ENCODE measurements at places on chromosomes 4 and X.

- DNase-seq, result no peak
Observed at GRCh38 chrX:72121383-72121782, 10.3 kb downstream of the RTL5 start.

DNA sequence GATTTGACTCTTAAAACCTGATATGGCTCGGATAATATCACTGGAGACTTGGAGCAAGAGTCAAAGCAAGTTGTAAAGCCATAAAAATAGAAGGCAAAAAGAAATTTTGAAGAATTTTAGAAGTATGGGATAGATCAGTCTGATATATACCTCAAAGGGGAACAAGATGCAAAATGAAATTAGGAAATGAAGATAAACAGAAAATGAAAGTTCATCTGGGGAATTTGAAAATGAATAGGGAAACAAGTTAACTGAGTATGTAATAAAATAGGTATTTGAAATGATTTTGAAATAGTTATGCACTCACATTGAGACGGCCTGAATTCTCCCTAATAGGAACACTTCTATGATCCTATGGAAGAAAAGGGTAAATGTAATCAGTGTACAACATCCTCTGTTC is 5.7 kb downstream of the CYP2U1 start:
- no peak for DNase-seq

GRCh38 chrX:54449929-54450328 is 9.7 kb downstream of the TSR2 start:
- no peak for DNase-seq

- DNase-seq, result no peak
Observed at GRCh38 chrX:110157444-110157843, 154.5 kb downstream of the TMEM164 start.

DNA sequence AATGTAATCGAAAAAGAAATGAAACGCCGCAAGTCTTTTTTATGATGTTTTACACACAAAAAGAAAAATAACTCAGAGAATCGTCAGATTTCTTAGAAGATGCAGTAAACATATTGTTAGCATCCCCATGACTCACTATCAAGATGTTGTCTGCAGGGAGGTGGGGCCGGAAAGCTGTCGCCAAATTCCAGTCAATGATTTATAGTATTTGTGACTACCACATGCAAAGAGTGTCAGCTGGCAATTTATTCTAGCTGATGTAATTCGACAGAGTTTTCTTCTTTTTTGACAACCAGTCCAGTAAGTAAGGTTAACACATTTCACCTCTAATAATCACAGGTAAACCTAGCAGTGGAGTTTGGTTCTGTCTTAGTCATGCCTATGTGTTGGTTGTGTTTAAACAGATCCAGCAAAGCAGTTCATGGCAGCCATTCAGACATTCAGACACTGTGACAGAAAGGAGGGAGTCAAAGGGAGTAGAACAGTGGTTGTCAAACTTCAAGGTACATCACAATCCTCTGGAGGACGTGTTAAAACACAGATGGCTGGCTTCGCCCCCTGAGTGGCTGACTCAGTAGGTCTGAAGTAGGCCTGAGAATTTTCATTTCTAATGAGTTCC is 19.8 kb upstream of the PPP1R2C start:
- peak; percentile 3 for DNase-seq

DNA sequence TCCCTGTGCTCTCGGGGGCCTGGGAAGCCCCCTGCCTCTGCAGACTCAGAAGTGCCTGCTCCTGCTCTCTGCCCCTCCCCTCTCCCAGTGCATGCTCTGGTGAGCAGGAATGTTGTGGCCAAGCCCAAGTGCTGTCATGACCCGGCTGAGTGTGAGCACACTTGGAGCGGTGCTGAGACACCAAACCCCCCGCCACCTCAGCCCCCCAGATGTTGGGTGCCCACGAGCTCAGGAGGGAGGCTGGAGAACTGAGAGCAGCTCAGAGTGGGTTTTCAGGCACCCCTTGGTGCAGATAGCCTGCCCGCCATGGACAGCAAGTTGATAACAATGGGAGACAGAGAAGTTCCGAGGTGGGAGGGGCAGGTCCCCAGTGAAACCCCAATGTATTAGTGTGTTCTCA is 477.4 kb downstream of the ACTRT1 start:
- DNase-seq, result no peak

DNA sequence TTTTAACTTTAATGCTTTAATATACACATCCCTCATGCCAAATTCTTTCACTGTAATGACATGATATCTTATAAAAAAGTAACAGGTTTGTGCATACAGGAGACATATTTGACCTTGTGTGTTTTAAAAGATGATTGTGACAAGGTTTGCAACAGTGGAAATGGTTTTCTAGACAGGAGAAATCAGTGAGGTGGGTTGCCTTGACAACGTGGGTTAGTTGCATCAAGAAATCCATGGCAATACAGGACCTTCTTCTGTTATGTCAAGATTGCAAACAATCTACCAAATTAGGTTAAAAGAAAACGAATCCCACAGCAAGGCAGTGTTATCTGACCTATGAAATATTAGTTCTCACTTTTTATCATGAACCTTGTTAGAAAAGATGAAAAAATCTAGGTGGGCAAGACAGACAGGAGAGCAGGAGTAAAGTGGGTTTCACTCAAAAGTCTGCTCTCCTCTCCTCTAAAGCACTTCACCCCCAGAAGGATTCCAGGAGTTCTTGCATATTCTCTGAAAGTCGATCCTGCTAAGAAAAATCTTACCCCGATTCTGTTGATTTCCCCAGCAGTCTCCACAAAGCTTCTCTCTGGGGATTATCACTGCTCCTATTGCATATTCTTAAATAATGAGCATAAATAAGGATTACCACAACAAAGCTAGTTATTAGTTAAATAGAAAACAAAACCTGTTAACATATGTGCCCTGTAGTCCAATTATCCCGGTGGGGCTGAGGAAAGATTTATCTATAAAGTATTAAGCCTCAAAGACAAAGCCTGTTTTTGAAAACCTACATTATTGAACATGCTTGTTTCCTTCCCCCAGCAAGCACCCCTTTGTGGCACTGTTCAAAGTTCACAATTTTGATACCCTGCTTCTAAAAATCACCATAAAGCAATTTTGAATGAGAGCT is 71.0 kb downstream of the TMA16 start:
- no peak for DNase-seq

GRCh38 chr4:73575660-73576059 is 44.6 kb downstream of the RASSF6 start:
- DNase-seq, result no peak

DNA sequence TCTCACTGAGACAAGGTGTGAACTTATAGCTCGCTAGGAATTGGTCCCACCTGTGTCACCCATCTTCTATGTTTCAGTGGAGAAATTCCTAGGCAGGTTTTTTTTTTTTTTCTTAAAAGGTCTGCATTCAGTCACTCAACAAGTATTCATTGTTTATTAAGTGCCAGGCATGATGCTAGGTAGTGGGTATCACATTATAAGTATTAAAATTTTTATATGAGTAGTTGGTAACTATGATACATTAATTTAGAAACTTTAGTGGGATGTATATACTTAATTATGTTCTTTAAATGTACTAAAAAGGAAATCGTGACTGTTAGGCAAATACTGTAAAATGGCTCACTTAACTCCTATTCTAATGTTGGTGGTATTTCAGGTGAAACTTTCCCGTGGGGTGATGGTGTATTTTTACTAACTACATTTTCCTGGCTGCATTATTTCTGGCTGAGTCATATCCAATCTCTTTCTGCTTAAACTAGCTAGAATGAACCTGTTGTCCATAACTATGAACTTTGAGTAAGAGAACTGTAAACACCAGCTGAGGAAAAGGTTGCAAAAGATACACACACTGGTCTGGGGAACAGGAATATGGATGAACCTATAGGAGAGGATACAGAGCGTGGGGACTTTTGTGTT is 49.3 kb upstream of the MED14 start:
- no peak for DNase-seq

DNA sequence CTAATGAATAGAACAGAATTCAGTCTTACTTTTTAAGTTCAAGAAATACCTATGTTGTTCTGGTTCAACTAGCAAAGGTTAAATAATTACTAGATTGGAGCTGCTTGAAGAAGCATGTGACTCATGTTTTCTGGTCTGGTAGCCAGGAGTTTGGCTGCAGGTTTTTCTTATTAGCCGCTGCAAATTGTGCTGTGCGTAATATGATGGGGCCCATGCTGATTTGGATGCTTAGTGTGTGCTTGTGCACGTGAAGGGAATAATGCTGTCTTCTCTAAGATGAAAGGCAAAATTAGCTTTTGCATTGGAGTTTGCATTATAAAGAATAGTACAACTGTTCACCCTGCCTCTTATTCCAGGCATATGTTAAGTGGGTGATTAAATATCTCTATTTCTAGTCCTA is 219.6 kb downstream of the SNCA start:
- DNase-seq, result peak; percentile 42

DNA sequence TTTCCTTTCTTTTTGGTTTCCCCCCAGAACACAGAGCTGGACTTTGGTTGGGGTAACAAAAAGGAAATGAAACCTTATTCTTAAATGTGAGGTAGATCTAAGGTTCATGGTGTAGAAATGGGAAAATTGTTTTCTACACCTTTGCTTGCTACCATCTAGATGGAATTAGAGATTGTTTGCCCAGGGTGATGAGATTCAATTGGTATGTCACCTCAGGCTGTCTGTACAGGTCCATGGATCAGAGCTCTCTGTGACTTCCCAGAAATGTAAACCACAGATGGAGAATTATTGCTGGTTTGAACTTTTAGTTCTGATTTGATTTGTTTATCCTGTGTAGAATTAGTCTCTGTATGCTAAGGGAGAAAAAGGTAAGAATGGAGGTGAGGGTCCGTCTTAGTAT is 146.7 kb downstream of the PCDH7 start:
- DNase-seq, result no peak

All from eye (tissue), 1 donor.